ENCODE measurements at places on chromosomes 7 and 10.

DNA sequence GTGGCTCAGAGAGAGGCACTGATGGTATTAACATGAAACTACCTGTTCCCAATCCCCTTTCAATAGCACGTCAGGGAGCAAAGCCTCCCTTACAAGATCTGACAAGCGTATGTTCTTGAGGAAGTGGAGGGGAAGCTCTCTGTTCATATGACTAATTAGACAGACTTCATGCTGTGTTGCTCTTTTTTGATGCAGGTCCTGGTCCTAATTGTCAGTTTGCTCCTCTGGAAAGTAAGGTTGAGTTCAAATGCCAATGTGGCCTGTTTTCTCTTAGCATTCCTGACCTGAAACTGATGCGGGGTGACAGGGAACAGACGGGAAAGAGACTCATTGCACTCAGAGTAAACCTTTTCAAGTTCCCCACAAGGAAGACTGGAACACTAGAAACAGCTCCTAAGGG, 27.0 kb upstream of the TBX20 start:
- DNase-seq: no peak

DNA sequence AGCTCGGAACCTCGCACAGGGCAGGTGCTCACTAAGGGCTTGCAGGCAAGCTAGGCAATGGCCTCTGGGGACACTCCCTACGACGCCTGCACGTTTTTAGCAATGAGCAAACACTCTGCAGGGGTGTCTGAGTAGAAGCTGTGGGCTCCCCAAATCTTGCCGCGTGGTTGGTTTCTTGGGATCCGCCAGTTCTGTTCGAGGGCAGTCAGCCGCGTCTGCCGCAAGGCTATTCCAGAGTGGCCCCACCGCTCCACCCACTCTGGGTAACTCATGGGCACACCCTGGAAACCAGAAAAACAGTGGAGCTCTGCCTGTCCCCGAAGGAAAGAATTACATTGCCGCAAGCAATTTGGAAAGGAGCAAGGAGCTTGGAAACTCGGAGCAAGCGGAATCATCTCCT, 189.3 kb upstream of the LYZL2 start:
- DNase-seq: no peak

- no peak for DNase-seq
Measured at GRCh38 chr7:85796956-85797355, 610.1 kb upstream of the SEMA3D start.

GRCh38 chr10:7571981-7572380, 94.8 kb downstream of the ITIH5 start:
- DNase-seq: no peak

DNA sequence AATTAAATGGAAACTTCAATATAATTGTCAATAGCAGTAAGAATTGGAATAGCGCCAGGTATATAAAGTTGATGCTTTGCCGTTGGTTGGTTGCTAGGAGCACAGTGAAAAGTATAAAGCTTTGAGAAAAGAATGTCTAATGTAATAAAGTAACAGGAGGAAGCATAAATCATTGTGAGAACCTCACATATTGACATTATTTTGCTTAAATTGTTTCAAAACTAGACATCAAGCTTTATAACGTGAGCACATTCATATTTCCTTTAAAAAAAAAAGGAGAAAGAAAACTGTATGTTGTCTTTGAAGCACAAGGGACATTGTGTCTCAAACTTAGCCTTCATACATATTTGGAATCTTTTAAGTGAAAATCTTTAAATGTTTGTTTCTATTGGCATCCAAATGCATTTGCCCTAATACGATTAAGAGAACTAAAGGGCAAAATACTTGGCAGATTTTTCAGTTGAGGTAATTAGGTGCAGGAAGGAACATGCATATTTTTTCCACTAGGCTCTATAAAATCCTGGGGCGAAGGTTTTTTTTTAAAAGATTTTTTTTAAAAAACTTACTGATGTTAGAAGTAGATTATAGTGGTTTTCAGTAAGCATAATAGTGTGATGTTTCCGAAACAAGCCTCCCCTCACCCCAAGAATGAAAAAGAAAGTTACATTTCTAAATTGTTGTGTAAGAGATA, 92.4 kb downstream of the ARID5B start:
- no peak for DNase-seq

GRCh38 chr7:36198854-36199266, 45.8 kb downstream of the EEPD1 start:
- DNase-seq: no peak

- no peak for DNase-seq
Measured at GRCh38 chr7:68043546-68043945, 1046.9 kb downstream of the TYW1 start.

GRCh38 chr10:96587264-96588059, 650 bp upstream of the TM9SF3 start:
- DNase-seq: peak; percentile 69

- no peak for DNase-seq
Measured at GRCh38 chr7:90988516-90988915, 275.7 kb upstream of the FZD1 start.

GRCh38 chr7:139246905-139247304, 15.9 kb downstream of the UBN2 start:
- DNase-seq: no peak

DNA sequence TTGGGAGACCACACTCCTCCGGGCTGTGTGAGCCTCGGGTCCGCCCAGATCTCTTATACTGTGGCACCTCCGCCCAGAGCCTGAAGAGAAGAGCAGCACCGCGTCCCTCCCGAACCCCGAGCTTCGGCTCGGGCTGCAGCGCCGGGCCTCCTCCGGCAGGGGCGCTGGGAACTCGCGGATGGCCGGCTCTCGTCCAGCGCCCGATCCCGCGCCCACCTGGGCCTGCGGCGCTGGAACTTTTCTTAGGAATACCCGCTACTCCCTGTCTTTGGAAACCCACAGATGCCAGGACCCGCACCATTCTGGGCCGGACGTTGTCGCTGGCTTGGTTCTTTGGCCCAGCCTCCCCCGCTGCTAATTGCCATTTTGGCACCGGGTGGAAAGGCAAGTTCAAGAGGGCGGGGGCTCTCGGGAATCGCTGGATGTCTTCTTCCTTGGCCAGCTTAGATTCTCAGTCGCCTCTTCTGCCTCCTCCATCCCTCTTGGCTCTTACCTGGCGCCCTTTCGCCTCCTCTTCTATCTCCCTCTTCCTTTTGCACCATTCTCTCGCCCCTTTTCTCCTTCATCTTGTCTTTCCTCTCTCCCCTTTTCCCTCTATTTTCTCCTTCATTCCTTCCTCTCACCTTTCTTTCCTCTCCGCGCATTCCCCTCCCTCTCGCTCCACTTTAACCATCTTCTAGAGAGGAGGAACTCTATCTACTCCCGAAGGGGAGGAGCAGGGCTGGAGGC, 2.1 kb upstream of the SORCS3 start:
- no peak for DNase-seq

DNA sequence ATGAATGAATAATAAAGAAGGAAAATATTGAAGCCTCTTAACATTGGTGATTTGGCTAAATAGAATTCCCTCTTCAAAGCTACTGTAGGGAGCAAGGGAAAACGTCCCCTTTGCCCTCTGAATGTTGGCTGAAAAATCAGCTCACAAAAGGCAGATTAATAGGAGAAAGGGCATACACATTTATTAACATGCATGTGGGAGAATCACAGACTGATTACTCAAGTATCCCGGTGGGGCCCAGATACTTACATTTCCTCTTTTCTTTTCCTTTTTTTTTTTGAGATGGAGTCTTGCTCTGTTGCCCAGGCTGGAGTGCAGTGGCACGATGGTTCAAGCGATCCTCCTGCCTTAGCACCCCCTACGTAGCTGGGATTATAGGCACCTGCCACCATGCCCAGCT, 68.5 kb downstream of the HK1 start:
- DNase-seq: no peak

GRCh38 chr10:101011517-101012423, 12.2 kb downstream of the LZTS2 start:
- no peak for DNase-seq

DNA sequence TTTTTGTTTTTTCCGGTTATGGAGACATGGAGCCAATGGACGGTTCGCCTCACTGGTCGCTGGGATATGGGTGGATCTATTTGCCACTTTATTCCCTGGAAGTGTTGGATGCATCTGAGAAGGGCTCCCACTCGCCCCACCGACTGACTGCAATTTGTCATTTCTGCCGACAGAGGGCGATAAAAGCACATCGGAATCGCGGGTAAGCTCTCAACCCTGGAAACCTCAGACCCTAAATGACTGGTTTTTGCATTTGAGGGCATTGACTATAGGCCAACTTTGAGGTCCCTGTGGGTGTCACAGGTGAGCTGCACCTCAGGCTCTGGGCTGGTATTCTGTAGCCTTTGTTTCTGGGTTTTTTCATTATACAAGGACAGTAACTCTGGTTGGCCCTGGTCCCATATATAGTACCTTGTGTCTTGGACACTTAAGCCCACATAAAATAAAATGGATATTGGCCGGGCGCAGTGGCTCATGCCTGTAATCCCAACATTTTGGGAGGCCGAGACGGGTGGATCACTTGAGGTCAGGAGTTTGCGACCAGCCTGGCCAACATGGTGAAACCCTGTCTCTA, 11.9 kb upstream of the OPALIN start:
- no peak for DNase-seq

DNA sequence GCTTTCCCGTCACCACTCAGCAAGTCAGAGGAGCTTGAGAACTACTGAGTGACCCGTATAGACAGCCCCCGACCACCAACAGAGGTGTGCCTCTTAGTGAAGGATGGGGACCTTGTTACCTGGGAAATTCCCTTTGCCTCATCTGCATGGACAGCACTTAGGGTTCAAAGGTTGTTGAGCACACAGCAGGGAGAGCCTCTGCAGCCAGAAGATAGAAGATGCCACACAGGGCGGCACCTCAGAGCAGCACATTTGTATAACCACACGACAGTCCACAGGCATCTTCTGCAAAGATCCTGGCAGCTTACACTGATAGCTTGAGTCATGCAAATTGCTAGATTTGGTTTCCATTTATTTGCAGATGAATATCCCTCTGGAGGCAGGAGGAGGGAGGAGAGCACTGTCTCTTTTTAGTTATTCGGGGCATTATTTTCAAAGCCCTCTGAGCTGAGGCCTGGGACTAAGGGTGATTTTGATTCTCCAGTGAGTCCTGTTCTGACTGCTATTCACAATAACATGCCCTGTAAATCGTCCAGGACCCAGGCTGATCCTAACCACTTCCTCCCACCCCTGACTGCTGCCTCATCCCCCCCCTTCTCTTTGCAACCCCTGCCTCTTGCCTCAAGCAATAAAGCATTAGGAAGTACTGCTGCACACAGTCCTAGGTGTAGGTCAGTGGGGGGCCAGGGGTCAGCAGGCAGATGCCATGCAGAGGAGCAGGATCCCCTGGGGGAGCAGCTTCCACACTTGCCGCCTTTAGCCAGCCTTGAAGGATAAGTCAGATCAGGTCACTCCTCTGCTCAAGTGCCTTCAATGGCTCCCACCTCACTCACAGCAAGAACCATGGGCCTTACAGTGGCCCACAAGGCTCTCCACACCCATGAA, 24.6 kb upstream of the INMT start:
- DNase-seq: no peak

GRCh38 chr7:30474485-30474884, 4.1 kb downstream of the NOD1 start:
- no peak for DNase-seq

DNA sequence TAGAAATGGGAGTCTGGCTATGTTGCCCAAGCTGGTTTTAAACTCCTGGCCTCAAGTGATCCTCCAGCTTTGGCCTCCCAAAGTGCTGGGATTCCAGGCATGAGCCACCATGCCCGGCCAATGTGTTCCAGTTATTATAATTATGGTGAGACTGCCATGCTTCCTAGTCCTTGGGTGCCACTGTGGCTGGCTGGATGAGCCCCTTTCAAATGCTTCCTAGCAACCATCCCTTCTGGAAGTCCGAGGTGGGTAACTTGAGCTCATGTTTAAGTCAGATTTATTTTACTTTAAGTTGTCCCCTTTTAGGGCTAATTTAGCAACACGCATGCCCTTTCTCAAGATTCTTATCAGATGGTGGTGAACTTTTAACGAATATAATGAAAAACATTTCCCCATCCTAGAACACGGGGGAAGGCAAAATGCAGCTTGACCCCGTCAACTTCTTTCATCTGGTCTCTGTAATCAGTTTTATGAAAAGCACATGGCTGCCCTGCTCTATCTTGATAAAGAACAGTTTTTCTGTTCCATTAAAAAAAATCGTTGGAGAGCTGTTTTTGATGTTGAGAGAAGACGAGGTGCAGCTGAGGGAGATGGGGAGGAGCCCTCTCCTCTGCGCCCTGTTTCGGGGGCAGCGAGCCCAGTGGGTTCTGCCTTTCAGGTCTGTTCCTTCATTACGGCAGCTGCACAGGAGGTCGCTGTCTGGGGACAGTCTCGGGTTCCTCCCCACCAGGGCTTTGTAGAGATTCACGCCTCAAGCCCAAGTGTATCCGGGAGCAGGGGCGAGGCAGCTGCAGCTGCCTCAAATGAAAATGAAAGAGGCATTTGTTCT, 61.0 kb upstream of the MKI67 start:
- DNase-seq: no peak

DNA sequence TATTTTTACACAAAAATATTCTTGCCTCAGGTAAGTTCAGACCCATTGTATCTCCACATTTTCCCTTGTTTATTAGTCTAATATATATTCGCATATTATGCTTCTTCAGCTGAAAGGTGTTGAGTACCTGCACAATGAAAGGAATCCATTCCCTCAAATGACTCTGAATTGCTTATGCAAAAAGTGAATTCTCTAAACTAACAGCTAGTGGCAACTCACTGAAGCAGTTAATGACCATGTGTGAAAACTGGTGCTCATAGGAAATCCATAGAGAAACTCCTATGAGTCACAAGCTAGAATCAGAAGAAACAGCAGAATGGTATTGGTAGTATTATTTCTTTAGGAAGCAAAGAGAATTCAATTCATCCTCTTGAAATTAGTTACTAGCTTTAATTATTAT, 33.5 kb upstream of the RNF148 start:
- no peak for DNase-seq

DNA sequence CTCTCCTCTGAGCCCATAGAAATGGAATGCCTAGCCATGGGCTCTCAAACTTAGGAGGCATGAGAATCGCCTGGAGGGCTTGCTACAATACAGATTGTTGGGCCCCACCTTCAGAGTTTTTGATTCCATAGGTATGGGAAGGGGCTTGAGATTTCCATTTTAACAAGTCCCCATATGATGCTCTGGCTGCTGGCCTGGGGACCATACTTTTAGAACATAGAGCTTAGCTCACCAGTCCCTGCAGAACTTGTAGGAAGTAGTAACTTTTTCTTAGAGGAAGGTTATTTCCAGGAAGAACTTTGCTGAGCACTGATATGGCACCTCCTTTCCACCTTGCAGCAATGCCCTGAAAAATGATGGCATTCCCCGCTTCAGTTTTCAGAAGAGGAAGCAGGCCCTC, 177.0 kb upstream of the ZMIZ1 start:
- DNase-seq: no peak

DNA sequence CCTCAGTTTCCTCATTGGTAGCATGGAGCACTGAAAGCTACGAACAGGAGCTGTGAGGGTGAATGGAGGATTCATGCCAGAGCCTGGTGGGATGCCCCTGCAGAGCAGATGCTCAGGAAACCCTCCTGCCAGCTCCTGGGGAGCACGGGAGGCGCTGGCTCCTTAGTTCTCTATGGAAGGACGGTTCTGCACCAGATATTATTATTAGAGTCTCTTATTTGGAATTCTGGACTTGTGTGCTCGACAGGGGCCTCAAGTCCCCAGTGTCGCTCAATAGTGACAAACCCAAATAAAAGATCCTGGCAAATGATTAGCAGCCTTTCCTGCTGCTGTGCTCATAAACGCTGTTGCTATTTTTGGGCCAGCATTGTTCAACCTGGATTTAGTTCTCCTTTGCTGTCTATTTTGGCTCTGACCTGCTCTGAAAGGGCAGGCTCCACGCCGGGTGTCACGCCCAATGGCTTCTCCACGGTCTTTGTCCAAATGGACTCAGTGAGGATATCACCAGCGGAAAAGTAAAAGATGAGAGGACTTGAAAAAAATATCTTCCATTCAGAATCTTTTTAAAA, 23.0 kb upstream of the KLF6 start:
- DNase-seq: no peak

All from amniotic stem cell (primary cell).